Stimulated activated CD4-positive, alpha-beta T cell treated with anti-CD3 and anti-CD28 coated beads, Interleukin-1b, Interleukin-23, amount 100 ng/mL, for 4 hours (primary cell): ENCODE measurements at places on chromosomes 5 and 9.

GRCh38 chr5:174183701-174184100 lies 138.2 kb downstream of the NSG2 start:
- no peak for DNase-seq

- no peak for DNase-seq
Observed at GRCh38 chr5:152329761-152330283, 75.3 kb downstream of the NMUR2 start.

DNA sequence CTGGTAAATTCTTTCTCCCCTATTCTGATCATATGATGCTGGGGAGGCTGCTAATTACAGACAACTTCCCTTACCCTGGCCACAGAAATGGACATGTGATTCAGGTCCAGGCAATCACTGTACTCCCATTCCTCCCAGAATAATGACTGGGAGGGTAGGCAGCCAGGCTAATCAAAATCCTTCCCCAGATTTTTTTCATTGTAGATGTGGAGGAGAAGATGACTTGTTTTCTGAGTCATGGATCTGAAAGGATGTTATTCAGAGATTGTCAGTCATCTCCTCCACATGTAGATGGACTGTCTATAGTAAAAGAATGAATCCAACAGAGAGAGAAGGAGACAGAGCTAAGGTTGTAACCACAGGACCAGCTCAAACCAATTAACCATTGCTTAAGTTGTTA lies 123.9 kb upstream of the PUM3 start:
- DNase-seq, result no peak

DNA sequence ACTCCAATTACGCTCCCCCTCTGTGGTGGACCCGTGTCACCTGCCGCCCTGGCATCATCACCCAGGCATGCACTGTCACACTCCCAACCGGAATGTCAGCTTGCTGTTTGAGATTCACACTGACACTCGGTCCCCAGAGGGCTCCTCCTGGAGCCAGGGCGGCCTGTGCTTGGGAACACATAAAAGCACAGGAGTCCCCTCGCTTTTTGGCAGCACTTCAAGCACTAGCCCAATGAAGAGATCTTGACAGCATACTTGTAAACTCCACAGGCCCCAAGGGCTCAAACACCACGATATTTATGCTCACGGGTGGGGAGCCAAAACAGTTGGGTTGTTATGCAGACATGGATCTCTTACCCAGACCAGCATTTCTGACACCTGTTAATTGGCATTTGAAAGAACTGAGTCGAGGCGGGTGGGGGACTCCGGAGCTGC lies 90.8 kb upstream of the EGFLAM start:
- DNase-seq, result no peak

GRCh38 chr9:16191691-16192402 lies 639.0 kb downstream of the CCDC171 start:
- DNase-seq, result no peak

DNA sequence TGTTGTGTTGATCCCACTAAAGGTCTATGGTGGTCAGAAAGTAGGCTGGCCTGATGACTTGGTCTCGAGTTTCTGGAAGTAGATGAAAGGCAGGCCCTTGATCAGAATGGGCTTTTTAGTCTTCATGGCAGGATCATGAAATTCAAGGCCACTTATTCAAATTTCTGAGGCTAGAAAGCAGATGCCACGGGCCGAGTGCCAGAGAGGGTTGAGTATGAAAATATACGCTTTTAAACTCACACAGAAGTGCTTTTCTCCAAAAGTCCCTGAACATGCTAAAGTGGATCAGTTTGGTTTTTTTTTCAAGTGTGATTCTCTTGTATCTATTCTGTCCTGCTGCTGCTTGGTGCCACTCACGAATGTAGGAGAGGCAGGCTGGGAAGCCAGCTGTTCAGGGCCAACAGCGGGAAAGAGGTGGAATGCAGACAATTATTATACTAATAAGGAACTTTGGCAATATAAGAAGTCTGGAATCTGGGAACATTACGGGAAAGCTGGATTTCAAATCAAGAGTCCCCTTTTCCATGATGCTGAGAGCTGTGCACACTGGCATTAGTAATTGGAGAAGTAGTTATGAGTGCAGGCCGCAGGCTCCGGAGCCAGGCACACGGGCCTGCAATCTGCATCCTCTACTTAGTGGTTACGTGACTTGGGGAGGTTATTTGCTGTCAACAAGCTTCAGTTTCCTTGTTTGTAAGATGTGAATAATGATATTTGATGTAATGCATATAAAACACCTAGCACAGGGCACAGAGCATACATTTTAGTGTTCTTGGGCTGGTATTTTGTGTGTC lies 95.8 kb downstream of the LMNB1 start:
- DNase-seq, result no peak

DNA sequence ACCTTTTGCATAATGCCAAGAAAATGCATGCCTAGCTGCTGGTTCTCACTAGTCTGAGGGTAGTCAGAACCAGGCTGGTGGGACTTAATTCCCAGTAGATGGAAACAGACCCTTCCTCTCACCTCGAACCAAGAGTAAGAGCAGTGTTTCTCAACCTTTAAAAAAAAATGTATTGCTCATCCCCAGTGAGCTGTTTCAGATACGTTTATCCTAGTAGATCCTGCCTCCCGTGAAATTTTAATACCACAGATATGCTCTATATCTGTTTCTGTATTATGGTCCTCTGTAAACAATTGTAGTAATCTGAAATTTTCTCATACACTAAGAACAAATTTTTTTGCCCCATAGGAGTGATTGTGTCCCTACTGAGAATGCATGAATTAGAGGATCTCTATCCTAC lies 86.2 kb downstream of the TEK start:
- DNase-seq, result no peak

DNA sequence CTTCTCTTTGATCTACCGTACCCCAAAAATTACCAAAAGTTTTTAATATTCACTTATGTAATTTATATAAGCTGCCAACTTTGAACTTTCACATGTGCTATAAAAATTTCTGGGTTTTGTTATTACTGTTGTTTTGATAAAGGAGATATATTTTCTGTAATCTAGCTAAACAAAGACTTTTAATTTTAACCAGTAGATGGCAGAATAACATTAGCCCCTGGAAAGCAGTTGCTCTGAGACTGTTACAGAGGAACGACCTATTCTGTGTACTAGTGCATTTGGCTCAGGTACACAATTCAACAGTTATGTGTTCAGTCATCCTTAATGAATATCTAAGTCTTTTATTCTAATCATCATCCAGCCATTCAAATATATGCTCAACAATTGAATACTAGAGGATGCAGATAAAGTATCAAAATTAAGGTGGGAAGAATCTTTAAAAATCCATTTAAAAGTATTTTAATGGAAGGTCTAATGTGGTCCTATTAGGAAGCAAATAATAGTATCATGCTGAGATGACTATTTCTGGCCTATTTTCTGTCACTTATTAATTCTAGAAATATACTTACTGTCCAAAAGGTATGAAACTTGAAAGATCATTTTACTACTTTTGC lies 8.6 kb downstream of the KLHL9 start:
- DNase-seq, result no peak

GRCh38 chr5:126919566-126919965 lies 110.8 kb downstream of the MARCHF3 start:
- DNase-seq, result no peak

GRCh38 chr5:9157811-9158210 lies 388.1 kb downstream of the SEMA5A start:
- DNase-seq, result no peak

- no peak for DNase-seq
Observed at GRCh38 chr5:72328172-72328571, 8.0 kb downstream of the PTCD2 start.

DNA sequence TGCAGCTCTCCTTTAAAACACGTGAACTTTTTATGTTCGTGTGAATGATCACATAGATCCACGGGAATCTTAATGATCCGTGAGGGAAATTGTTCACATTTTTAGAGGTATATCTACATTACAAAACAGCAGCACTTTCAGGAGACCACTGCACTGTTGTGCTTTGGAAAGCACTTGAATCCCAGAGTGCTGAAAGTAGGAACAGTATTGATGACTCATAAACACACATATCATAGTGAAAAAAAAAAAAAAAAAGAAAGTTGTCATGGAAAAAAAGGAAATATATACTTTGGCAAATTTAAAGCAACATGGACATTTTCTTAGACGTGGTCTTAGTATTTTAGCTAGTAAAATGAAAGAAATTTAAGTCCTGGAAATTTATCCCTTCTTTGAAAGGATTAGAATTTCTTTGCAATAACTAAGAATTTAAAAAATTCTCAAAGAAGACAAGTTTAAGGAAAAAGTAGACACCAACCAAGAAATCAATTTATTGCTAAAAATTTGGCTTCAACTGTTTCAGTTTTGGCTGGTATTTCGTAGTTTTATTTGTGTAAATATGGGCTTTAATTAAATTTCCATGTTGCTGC lies 55.4 kb downstream of the ADGRV1 start:
- no peak for DNase-seq

- no peak for DNase-seq
Observed at GRCh38 chr5:78893940-78894677, 91.0 kb downstream of the ARSB start.

GRCh38 chr9:83422527-83422926 lies 115.7 kb downstream of the FRMD3 start:
- DNase-seq, result no peak

DNA sequence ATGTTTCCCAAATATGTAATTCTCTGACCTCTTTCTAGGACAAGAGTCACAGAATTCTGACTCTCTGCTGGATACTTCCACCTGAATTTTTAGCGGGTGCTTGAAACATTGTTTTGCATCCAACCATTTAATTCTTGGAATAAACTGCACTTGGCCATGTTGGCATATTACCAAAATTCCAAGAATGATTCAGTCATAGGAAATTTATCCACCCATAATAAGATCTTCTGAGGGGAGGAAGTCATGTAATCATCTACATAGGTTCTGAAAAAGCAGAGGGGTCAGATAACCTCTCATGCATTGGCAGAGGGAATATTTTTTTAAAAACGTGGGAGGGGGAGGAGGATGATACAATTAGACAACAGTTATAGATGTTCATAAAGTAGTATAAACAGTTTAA lies 156.9 kb downstream of the PAM start:
- DNase-seq, result no peak

DNA sequence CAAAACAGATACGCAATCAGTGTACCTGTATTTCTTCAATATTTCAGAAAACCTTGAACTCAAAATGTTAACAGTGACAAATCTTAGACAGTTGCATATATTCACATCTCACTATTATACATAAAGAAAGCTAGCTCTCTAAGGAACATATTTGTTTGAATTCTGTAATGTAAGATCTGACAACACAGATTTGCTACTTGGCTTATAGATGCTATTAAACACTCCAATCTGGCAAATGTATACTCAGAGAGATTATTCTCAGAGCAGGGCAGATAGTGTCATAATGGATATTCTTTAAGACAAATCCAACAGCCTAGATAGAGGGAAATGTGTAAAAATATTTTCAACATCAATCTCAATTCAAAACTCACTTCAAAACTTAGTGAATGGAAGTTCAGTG lies 794.5 kb upstream of the CDH9 start:
- DNase-seq, result no peak

DNA sequence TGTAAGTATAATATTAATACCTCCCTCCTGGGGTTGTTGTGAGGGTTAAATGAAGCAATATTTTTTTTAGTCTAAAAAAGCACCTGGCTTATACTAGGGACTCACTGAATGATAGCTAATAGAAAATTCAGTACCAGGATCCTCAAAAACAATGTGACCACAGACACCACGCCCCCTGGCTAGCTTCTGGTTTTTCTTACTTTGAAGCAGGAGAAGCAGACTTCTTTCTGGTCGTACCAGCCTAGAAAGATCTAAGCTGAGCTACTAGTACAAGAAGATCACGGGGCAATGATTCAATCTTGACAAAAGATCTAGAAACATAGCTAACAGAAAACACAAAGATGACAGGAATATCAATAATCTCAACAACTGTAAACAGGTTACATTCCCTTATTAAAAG lies 218.5 kb upstream of the SLC30A5 start:
- DNase-seq, result no peak

GRCh38 chr5:172979778-172980177 lies 3.8 kb upstream of the ATP6V0E1 start:
- no peak for DNase-seq

GRCh38 chr5:149337736-149338135 lies 7.6 kb upstream of the GRPEL2 start:
- no peak for DNase-seq

DNA sequence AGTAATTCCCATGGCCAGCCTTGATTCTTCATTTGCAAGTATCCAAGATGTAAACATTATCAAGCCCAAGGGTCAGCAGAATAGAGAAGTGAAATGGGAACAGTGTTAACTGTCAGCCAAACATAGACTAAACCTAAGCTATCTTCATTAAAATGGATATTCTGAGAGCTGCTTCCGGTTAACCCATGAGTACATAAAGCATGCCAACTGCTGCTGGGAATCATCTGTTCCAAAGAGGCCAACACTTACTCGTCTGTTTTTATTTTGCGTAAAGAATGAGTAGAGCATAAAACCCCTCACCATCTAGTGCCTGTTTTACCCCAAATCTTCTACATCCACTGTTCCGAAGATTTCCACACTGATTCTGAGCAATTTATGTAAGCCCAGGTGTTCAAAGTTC lies 257.6 kb downstream of the GLIS3 start:
- no peak for DNase-seq

DNA sequence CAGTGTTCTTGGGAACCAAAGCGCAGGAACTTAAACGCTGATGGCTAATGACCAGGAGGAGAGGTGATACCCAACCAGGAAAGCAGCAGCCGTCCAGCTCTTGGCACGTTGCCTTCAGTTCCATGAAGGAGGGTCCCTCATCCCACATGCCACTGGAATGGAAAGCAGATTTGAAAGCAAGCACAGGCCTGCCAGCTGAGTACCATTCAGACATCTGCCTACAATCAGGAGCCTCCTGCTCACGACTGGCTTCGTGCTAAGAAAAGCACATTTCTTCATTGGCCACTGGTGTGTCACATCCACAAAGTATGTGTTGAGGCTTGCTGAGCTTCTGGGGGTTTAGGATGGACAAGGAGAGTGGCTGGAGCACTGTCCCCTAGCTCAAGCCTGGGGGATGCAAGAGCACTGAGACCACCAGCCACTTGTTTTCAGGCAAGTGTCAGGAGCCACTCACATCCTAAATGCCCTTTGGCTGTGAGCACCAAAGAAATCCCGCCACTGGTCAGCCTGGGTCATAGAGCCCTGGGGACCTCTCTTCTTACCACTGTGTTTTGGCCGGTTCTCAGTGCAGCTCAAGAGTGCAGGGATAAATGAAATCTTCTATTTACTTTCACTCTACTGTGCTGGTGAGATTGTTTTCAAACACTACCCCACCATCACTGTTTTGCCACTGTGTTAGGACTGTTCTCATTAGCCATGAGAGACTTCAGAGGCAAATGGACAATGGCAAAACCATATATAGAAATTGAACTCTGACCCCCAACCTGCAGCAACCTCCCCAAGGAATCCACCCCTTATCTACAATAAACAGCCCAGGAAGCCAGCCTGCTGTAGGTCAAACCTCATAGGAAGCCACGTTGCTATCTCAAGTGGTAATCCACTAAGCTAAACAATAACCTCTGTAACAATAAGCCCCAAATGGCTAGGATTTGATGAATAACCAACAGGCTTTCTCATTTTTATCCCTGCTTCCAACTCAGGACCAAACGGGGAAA lies 58.3 kb downstream of the MTX3 start:
- DNase-seq, result no peak
